ENCODE measurements at places on chromosomes 5 and 9. TPM values are rescaled to one million over a fixed set of nuclear protein-coding genes. Genes with fewer than 3 reads are reported as not detected.

DNA sequence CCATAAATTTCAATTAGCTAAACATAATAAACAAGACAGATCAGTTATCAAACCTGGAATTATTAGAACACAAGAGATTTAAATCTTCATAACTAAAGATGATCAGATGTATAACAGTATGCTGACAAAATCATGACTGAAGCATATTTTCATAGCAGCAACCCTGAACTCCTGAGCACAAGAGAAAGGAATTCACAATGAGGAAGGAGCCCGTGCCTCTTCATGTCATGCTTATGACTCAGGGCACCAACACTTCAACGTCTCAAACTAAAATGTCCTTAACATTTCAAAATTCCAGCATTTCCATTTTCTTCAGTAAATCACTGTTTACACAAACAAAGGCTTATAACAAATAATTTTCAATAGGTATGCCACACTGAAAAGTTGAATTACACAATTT lies 6.7 kb downstream of the AP3B1 start:
- DNase-seq = no peak

DNA sequence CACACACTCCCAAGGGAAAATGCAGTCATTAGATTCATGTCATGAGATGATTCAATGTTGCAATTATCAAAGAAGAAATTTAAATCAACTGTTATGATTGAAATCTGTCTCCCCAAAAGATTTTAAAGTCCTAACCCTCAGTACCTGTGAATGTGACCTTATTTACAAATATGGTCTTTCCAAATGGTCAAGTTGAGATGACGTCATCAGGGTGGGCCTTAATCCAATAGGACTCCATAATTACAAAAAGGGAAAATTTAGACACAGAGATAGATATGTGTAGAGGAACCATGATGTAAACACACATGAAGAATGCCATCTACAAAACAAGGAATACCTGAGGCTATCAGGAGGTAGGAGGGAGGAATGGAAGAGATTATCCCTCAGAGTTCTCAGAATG lies 221.1 kb downstream of the ISL1 start:
- DNase-seq = no peak

DNA sequence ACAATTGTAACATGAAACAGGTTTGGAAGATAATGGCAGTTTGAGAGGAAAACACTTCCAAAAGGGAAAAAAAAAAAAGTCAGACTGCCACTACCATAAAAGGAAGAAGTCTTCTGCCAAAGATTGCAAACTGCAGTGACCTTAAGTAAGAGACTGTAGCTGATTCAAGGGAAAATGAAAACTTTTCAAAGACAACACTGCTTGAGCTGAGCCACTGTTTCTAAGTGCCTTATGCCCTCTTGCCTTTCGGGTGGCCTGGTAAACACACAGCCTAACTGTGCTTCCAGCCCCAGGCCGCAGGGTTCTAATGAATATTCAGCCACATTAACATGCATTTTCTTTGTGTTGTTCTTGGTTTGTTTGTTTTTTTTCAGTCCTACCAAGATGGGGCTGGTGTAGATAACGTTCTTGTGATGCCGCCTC lies 354.6 kb downstream of the BNC2 start:
- DNase-seq = peak; percentile 16

DNA sequence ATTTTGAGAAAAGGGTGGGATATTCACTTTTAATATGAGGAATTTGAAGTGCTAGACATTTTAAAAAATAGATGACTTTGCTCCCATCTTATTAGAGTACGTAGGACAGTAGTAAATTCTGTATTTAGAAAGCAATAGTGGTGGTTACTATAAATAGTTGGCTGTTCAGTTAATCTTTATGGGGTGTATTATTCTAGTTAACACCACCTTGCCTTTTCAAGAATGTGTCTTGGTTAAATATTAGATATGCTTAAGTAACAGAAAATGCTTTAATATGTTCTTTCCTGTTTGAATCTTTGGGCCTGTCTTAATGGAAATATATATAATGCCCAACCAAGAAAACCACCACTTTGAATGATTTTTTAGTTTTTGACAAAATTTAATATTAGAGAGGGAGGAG lies 608.7 kb upstream of the FAM174A start:
- no peak for DNase-seq

GRCh38 chr9:86669422-86669821 lies 277.9 kb downstream of the GAS1 start:
- DNase-seq = no peak

- no peak for DNase-seq
Observed at GRCh38 chr9:96448546-96449170, 1.3 kb upstream of the HABP4 start.

DNA sequence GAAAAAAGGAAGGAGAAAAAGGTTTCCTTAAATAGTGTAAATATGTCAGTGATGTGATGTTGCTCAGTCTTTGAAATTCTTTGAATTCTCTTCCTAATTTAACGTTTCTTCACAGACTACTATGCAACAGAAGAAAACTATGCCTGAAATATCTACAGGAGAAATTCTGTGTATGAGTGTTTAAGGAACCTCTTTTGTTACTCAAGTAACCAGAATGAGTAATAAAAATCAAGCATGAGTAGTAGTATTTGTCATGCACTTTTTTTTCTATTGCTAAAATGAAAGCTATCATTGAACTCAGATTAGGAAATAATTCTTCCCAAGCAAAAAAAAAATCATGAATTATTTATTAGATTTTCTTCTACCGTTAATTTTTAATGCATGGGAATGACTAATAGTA lies 20.3 kb upstream of the THG1L start:
- no peak for DNase-seq

DNA sequence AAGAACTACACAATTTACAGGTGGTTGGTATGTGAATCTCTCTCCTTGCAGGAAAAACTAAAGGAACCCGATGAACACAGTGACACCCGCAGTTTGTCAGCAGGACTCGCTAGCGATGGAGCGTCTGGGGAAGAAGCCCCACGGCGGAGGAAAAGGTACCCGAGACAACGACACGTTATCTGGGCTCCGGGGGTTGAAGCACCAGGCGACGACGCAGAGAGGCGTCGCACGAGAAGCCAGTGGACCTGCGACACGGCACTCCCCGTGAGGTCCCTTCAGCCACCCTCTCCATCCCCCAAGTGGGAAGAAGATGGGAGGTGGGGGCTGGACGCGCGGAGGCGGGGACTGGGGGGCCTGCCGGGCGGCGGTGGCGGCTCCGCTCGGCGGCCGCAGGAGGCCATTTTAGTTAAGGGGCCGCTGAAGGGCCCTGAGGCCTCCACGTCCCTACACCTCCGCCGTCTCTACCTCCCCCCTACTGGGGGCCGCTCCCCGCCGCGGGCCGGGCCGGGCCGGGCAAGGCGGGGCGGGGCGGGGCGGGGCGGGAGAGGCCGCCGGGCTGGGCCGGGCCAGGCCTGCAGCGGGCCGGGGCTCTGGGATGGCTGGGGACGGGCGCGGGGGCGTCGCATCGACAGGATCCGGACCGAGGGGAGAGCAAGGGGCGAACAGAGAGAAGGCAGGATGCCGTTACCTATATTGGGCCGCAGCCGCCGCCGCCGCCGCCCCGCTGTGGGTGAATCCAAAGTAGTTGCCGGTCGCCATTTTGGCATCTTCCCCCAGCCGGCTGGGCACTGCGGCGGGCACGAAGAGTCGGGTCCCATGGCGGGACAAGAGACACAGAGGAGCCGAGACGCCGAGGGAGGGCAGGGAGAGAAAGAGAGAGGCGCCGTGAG lies 754 bp downstream of the ZFR start:
- peak; percentile 67 for DNase-seq

- no peak for DNase-seq
Observed at GRCh38 chr5:171055875-171056454, 194.1 kb downstream of the RANBP17 start.

DNA sequence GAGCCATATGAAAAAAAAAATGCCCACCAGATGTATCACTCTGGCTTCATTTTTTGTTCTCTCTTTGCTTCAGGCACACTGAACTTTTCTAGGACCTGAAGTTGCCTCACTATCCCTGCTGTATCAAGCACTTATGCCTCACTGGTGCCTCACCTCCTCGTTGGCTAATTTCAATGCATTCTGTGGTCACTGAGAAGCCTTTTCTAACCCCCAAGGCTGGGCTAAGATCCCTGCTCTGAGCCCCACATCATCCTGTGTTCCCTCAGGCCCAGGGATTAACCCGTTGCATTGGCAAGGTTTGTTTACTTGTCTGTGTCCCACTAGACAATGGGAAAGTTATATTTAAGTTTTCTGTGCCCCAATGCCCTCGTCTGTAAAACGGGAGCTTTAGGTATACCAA lies 362.7 kb downstream of the OSTF1 start:
- no peak for DNase-seq

DNA sequence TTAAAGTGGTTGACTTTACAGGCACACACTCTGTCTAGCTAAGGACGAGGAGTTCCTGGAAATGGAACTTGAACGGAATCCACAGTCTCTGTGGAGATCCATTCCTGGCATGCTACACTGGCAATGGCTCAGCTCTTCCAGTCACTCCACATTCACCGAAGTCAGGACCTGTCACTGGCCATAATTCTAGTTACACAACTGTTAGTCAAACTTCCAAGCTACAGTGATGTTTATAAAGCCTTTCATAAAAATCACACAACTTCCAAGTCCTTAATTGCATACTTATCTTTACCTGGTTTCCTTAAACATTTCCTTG lies 15.7 kb downstream of the CDC14B start:
- no peak for DNase-seq

- no peak for DNase-seq
Observed at GRCh38 chr9:4955836-4956235, 29.2 kb upstream of the JAK2 start.

DNA sequence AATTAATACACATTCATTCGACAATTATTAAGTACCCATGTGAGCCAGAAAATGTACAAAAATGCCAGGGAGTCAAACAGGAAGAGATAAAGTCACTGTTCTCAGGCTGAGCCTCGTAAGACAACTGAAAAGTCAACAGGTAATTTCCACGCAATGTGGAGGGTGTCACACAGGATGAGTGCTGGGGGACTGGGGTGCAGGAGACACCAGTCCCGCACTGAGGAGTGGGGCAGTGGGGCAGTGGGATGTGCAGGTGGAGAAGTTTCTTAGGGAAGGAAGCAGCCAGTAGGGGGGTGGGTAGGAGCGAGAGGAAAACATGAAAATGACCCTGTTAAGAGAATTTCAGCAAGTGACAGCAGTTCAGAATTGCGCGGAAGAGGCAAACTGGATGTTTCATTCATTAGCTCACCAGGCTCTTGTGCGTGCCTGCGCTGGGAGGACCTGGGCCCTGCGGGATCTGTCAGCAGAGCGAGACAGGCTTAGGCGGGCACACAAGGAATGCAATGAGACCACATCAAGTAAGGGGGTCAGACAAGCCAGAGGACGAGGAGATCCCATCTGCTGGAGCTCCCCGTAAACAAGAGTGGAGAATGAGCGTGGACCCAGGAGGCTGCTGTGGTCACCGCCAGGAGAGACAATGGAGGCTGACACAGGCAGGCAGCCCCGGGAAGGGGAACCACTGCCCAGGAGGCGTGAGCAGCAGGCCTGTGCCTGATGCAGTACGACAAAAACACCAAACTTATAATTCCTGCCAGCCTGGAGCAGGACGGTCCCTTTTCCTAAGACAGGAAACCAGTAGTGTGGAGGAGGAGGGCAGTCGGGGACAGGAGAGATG lies 21.0 kb downstream of the CAMSAP1 start:
- no peak for DNase-seq

DNA sequence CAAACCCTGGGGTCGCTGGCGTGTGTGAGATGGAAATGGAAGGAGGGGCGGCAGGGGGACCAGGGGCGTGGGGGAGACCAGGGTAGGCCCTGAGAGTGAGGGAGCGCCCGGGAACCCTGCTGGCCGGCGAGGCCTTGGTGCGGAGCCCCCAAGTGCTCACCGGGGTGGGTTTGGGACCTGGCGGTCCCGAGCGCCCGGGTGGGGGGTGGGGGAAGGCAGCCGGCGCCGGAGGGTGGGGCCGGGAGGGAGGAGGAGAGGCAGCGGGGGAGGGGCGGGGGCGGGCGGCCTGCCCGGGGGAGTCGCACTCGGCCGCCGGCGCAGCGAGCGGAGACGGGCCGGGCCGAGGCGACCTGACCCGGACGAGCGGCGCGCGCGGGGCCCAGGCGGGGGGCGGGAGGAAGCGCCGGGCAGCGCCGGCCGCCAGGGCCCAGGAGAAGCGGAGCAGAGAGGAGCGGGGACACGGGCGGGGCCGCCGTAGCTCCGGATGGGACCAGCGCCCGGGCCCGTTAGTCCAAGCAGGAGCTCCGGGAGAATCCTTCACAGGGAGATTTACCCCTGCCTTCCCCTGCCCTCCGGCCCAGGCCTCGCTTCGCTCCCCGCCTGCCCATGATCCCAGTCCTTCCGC lies at the start of gene NPR2:
NPR2 (plus strand) TSS at position 295 of the 625 bp plus-strand sequence. CDS start 818 bp downstream, outside the sequence.
- DNase-seq = no peak

GRCh38 chr5:160477266-160477970 lies 55.8 kb downstream of the PTTG1 start:
- no peak for DNase-seq

DNA sequence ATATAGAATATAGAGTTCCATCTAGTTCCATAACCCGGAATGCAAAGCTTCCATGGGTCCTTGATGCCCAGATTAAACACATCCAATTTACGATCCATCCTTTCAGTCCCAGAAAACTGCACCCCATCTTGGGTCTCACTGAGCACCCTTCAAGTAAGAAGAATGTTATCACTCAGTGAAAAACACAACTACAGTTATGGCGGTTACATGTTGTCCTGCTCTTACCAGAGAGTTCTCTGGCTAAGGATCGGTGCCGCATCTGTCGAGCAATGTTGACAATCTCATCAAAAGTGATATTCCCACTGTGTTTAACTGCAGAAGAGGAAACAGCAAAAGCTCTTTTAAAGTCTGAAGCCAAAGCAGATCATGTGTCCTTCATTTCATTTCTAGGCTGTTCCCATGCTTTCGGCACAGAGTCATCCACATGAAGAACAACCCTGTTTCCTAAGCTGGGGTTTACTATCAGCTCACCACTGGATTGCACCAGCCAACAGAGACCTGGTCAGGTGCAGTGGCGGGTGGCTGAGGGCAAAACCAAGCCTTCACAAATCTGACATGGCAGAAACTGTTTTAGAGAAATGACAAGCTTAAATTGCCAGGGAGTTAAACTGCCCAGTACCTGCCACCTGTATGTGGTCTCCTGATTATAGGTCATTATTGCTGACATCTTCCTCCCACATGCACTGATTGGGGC lies 2.9 kb downstream of the RPL12 start:
- DNase-seq = no peak

- DNase-seq = peak; percentile 28
Observed at GRCh38 chr5:88881571-88881971, 1.4 kb downstream of the MEF2C start.

Gene TMEM232
- polyA plus RNA-seq = 2.3 TPM

Gene NRG2
- polyA plus RNA-seq = 0.96 TPM

Gene ZBED3
- 4.6 TPM for polyA plus RNA-seq
